ENCODE measurements at places on chromosomes 5 and 9. TPM values are rescaled to one million over a fixed set of nuclear protein-coding genes. Genes with fewer than 3 reads are reported as not detected.

Gene SPINK5
- polyA plus RNA-seq, result 1.4 TPM

- no peak for DNase-seq
Observed at GRCh38 chr5:72822944-72823343, 6.5 kb downstream of the TNPO1 start.

DNA sequence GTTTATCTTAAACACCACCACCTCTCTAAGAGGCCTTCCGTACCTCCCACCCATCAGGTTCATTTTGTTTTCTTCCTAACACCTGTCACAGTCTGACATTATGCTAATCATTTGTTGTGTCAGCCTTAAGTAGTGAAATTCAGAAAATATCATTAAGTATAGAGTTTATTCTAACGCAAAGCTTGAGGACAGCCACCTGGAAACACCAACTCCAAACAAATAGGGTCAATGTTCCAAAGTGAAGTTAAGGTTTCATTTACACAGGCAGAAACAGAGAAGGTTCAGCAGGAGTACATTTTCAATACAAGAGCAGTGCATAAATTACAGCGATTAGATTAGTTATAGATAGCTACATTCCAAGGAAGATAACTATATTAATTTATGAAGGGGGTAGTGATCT, 1.3 kb upstream of the SMC5 start:
- DNase-seq, result no peak

GRCh38 chr5:113359419-113359818, 75.4 kb downstream of the TSSK1B start:
- DNase-seq, result no peak

DNA sequence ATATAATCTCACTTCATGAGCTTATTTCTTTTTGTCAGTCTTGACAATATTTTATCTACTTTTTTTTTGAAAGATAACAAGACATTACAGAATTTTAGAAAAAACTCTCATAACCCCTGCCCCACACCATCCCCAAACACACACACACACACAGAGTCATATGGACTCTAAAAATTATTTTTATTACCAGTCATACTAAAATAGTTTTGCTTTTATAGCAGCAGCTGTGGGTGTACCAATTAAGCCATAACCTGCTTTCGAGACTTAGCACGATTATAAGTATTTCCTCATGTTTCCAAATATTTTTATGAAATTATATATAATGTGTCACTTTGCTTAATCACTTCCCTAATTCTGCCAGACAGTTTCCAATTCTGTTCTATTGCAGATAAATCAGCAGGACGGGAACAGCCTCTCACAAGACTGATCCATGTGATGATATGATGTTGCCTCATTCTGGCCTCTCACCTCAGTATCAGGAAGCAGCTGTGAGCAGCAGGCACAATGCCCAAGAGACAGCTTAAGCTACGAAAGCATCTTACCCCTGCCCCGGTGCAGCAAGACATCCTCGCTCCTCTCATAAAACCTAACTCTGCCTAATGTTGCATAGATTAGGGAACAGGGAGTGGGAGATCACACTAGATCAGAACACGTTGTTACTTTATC, 7.0 kb downstream of the PDCL start:
- no peak for DNase-seq

- DNase-seq, result no peak
Observed at GRCh38 chr5:10618311-10618710, 54.4 kb downstream of the ANKRD33B start.

Data from heart right ventricle (tissue), 16 donors.